Skin of body (tissue), 3 donors: ENCODE measurements at places on chromosomes 7 and 10. TPM values are rescaled to one million over a fixed set of nuclear protein-coding genes. Genes with fewer than 3 reads are reported as not detected.

Gene OPN1SW
- not detected for total RNA-seq

GRCh38 chr7:151013733-151014497 lies 10.4 kb downstream of the ATG9B start:
- peak; percentile 59 for DNase-seq

DNA sequence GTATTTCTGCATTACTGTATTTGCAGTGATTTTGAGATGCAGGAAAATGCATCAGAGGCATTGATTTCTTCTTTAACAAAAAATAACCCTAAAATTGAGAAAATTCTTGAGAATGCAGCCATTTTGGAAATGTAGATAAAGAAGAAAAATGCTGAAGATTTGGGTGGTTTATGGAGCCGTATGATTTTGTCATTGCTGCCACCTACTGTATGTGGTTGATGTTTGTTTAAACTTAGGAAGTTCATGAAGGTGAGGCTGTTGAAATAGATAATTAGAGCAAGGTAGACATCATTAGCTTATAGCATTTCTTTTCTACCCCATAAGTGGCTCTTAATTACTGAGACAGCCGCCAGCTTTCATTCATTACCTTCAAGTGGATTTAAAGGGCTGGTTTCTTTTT lies 92.1 kb upstream of the SAMD8 start:
- no peak for DNase-seq

- DNase-seq: no peak
These were observed 342.7 kb downstream of the LRMDA start for GRCh38 chr10:75773813-75774782.

- peak; percentile 43 for DNase-seq
These were observed 6.8 kb downstream of the LDB1 start for GRCh38 chr10:102113261-102113955.

GRCh38 chr10:69025370-69025896 lies 36.8 kb downstream of the KIFBP start:
- DNase-seq: no peak

Gene WDFY4
- total RNA-seq: 4.3 TPM

- DNase-seq: peak; percentile 85
These were observed 1177.6 kb upstream of the C7orf33 start for GRCh38 chr7:147412782-147413556.
